8988T (cell line): ENCODE measurements at places on chromosomes 5 and 9.

DNA sequence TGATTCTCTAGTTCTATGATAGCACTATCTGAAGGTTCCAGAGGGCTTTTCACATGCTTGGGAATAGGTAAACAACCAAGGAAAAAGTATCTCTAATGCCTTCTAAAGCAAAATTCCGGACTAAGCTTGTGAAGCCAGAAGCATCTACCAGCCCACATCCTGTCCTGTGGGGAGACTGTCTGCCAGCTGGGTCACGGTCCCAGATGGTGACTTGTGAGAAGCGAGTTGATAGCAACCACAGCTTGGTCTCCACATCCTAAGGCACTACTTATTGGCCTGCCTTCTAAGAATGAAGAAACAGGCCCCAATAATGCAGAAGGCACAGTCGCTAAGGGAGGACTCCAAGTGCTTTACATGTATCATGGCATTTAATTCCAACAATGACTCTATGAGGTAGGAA, 184.1 kb upstream of the ADRA1B start:
- DNase-seq, result no peak

- no peak for DNase-seq
Observed at GRCh38 chr5:120544043-120544442, 79.9 kb downstream of the PRR16 start.

- DNase-seq, result no peak
Observed at GRCh38 chr5:6774721-6775204, 61.5 kb downstream of the TENT4A start.

- no peak for DNase-seq
Observed at GRCh38 chr5:96236051-96236450, 197.0 kb downstream of the PCSK1 start.

- no peak for DNase-seq
Observed at GRCh38 chr9:27572061-27572460, 1.2 kb downstream of the C9orf72 start.

DNA sequence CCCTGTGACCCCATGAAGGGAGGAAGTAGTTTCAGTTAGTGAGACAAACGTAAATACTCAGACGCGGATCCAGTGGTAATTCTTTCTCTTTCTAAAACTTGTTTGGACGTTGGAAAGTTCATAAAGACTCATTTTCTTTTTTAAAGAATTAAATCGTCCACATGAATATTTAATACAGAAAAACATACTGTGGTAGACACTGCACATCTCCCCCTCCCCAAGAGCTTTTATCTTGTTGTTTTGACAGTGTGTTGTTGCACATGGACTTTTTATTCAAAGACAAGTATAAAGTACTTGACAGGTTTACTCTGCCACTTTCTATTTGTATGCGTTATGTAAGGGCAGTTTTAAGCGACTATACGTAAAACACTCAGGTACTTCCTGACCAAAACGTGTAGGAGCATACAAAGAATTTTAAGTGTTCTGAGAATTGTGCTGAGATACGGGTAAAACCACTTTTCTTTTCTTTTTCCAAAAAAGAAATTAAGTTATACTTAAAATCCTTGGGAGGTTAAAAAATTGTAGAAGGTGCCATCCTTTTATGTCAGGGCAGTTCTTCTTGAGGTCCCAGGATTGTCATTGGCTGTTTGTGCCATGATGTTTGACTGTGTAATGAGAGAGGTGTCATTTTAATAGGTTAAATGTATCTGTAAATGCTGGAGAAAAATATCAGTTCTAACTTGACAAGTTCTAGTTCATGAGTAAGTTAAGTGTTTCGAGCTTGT, 1.3 kb downstream of the NIPBL start:
- DNase-seq, result peak; percentile 23

GRCh38 chr9:91182429-91183225, 179.1 kb downstream of the AUH start:
- no peak for DNase-seq

DNA sequence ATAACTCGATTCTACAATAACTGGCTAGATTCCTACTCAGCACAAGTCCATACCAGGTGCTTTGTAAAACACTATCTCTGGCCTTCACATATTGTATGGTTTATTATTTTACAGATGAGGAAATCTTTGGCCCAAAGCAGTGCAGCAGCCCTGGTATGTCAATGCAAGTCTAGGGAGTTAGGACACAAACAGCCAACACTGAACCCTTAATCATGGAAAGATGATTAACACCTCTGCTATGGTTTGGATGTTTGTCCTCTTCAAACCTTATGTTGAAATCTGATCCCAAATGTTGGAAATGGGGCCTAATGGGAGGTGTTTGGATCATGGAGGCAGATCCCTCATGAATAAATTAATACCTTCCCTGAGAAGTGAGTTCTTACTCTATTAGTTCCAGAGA, 76.6 kb downstream of the MAPKAP1 start:
- DNase-seq, result no peak

GRCh38 chr9:69386651-69387050, 61.6 kb downstream of the ENTREP1 start:
- no peak for DNase-seq

- no peak for DNase-seq
Observed at GRCh38 chr9:18255747-18256146, 218.2 kb upstream of the ADAMTSL1 start.

GRCh38 chr9:127980060-127980705, 606 bp downstream of the EEIG1 start:
- no peak for DNase-seq

GRCh38 chr5:96300976-96301375, 132.1 kb downstream of the PCSK1 start:
- DNase-seq, result no peak
